Right hindlimb (tissue), 1 donor: ENCODE measurements at places on chromosomes 16 and 17.

DNA sequence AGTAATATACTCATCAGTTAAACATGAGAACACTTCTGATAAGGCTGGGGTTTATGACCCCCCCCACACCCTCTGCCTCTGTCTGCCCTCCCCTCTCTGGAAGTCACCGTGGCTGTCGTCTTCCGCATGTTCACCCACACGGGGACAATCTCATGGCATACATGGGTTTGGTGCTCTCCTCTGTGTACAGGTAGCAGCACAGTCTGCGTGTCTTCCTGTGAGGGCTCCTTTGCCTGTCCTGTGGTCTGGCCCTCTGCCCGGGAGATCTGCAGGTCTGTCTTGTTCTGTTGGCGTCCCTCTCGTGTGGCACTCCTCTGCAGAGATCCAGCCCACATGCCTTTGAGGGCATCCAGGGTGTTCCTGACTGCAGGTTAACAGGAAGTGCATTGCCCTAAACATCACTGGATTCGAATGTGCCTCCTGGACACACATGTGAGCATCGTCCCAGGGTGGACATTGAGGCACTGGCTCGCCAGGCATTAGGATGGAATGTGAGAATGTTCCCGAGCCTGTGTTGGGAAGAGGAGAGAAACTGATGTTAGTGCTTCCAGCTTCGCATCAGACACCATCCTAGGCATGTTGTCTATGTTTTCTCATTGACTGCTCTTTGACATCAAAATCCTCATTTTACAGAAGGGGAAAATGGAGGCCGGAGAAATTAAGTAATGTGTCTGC, 54.5 kb downstream of the NKD1 start:
- no peak for DNase-seq

GRCh38 chr17:62749926-62750325, 58.2 kb downstream of the MARCHF10 start:
- no peak for DNase-seq

DNA sequence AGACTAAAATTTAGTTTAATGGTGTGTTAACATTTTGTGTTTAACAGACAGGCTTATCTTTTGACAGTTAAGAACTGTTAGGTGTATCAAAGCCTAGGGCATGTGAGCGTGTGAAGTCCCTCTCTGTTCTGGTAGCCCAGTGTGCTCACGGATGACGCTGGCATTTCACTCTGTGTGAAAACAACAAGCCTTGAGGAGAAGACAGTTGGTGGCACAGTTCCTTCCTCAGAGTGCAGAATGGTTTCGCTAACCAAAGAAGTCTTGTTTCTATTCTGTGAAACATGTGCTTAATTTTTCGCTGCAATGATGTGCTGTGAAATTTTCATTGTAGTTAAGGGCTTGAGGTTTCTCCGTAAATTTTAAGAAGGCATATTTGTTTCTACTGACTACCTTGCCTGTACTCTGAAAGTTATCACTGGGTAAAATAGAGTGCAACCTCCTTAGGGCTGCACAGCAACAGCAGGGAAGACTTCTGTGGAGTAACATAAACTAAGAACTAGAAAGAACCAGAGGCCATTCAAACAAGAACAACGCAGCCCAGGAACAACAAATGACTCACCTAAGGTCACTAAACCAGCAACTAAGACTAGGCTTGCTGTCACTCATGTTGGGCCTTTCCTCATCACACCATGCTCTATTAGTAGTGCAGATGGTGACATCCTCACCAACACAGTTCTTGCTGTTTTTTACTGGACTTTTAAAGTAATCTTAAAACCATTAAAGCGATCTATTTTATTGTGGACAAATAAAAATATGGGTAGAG, 33.4 kb downstream of the BRD7 start:
- DNase-seq, result no peak

- peak; percentile 46 for DNase-seq
Measured at GRCh38 chr16:14309001-14309886, 238.1 kb downstream of the MRTFB start.

GRCh38 chr16:70700101-70701020, 14.5 kb upstream of the MTSS2 start:
- DNase-seq, result peak; percentile 85

GRCh38 chr16:60310846-60311445, 1576.8 kb upstream of the GOT2 start:
- no peak for DNase-seq

- DNase-seq, result no peak
Measured at GRCh38 chr16:86978445-86979030, 338.7 kb downstream of the C16orf95 start.

GRCh38 chr17:64736804-64737492, 74.8 kb upstream of the SMURF2 start:
- no peak for DNase-seq

DNA sequence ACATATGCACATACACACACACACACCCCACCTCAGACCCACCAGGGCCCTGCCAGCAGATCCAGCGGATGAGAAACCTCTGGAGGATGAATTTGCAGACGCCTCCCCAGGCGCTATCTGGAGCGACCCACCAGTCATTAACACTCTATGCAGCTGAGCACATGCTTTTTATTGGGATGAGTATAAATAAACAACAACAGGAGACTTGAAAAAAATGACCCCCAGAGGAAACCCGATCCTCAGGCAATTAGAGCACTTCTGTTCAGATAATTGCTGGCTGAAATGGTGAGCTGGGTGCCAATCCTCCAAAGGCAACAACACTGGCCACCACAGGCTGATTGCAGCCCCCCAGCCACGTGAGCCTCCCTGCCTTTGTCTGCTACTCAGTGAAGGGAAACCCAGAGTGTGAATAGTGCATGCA, 32.9 kb downstream of the DYNLRB2 start:
- no peak for DNase-seq

GRCh38 chr17:1031711-1032110, 34.8 kb downstream of the TIMM22 start:
- DNase-seq, result peak; percentile 90

DNA sequence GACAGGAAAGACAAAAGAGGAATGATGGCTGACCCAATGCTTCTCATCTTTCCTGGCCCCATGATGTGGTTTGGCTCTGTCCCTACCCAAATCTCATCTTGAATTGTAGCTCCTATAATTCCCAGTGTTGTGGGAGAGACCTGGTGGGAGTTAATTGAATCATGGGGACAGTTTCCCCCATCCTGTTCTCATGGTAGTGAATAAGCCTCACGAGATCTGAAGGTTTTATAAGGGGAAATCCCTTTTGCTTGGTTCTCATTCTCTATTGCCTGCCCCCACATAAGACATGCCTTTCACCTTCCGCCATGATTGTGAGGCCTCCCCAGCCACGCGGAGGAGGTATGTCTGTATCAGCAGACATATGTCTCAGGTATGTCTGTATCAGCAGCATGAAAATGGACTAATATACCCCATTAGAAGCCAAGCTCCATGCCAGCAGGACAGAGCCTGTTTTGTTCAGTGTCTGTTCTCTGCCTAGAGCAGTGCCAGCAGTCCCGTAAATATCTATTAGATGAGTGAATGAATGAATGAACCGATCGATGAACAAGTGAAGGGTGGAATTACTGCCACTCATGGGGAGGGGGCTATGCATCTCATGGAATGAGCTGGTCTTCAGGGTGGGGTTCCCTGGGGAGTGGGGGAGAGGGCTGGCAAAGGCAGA, 304.4 kb downstream of the SOX9 start:
- no peak for DNase-seq

DNA sequence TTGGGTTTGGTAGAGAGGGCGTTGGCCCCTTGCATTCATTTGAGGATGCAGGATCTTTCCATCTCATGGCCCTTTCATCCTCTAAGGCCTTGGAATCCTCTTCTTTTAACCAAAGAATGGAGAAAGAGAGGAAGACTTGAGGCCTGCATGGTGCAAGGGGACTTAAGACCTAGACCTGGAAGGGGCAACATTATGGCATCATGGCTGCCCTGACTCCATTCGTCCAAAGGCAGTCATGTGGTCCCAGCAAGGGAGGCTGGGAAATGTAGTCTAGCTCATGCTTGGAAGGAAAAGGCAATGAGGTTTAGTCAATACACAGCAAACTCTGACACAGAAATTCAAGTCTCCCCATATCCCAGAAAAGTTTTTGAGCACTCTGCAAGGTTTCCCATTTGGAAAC, 30.7 kb upstream of the CDRT4 start:
- no peak for DNase-seq

DNA sequence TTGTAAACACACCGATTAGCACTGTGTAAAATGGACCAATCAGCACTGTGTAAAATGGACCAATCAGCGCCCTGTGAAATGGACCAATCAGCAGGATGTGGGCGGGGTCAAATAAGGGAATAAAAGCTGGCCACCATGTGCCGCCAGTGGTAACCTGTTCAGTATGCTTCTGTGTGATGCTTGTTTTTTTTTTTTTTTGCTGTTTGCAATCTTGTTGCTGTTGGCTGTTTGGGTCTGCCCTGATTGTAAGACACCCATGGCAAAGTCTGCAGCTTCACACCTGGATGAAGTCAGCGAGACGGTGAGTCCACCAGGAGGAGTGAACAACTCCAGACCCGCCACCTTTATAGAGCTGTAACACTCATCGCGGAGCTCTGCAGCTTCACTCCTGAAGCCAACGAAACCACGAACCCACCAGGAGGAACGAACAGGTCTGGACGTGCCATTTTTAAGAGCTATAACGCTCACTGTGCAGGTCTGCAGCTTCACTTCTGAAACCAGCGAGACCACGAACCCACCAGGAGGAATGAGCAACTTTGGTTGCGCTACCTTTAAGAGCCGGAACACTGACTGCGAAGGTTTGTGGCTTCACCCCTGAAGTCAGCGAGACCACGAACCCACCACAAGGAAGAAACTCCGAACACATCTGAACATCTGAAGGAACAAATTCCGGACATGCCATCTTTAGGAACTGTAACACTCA, 85.0 kb upstream of the MED9 start:
- no peak for DNase-seq

DNA sequence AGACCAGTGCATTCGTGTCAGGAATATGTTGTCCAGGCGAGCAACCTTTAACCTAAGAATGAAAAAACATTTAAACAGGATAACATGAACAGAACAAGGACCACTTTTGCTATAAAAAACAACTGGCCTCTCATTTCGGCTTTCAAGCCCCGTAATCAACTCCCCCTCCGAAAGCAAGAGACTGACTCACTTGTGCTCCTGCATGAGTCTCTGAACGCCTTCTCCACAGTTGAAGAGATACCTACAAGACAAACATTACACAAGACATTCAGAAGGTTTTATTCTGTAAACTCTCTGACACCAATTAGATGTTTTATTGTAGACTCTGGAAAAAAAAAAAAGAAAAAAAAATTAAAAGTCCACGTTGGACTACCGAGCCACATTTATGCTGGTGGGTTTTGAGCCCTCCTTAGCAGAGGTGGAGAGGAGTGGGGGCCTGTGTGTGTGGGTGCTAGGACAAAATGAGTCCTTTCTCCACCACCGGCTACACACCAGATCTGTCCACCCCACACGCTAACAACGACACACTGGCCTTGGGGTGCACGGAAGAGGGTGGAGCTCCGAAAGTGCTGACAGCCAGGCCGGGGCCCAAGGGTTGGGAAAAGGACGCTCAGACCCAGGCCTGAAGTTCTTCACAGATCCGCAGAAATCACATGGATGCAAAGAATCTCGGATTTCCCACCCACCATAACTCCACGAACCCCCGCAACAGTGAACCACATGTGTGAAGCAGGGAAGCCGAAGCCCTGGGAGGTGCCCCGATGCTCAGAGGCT, 759 bp downstream of the ELAC2 start:
- DNase-seq, result no peak

DNA sequence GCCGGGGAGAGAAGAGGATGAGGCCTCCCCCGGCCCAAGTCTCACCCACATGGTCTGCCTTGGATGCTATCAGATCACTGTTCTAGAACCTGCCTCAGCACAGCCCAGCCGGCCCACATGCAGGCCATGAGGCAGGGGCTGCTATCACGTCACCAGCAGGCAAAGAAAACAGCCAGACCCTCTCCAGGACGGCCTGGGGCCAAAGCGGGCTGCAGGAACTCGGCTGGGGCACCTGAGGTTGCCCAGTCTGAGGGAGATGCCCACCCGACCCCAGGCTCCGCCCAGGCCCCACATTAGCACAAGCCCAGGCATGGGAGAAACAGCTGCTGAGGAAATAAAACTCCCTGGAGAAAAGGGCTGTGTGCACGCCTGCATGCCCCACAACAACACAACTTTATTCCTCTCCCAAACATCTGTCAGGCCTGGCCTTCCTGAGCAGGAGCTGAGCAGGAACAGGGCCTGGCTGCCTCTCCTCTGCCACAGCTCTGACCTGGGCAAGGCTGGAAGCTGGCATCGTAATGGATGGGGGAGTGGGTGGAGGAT, 6.7 kb upstream of the SMIM5 start:
- DNase-seq, result no peak

DNA sequence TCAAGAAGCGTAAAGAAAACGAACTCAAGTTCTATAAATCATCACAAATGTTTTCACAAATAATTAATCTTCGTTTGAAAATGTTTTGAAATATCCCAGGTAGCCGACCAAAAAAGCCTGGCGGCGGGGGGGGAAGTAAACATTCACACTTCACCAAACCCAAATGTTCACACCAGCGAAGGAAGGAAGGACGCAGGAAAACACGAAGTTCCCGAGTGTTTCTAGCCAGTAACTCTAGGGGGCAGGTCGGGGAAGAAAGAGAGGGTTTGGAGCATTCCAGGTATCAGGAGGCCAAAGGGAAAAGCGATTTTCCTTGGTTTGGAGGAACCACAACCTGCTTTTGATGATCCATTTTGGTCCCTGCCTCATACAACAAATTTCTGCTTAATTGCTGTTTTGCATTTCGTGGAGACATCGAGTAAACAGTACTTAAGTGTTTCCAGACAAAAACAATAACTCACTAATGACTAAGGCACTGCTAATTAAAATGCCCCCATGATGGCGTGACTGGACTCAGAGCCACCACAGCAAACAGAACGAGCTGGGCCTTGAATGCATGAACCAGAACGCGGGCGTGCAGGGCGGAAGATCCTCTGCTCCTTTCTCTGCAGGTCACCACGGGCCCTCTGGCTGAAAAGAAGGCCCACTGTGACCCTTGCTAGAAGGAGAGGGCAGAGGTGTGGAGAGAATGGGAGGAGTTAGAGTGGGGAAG, 16.6 kb downstream of the ZFHX3 start:
- DNase-seq, result no peak

GRCh38 chr17:40224718-40225550, 5.8 kb downstream of the WIPF2 start:
- no peak for DNase-seq

DNA sequence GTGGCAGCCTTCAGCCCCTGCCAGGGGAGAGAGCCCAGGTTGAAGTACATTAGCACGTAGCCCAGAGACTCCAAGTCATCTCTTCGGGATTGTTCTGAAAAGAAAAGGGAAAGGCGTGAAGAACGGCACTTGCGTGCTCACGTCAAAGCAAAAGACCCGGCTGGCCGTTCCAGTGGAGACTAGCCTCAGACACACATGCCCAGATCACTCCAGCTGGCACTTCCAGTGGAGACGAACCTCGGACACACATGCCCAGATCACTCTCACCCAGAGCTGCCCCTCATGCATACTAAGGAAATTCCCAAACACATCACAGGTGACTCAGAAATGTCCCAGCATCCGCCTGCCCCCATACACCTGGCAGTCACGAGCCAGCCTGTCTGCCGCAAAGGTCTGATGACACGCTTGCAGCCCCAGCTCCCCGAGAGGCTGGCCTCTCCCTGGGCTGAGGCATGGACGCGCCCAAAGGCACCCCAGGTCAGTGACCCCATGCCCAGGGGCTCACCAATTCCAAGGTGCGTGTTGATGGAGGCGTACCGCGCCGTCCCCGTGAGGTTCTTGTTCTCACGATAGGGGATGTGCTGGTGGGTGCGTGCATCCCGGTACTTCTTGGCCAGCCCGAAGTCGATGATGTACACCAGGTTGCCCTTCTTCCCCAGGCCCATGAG, 20.9 kb downstream of the CSNK1D start:
- DNase-seq, result no peak

- no peak for DNase-seq
Measured at GRCh38 chr16:2719328-2720063, 528 bp downstream of the PRSS27 start.
